ENCODE measurements at places on chromosomes 2 and 18.

DNA sequence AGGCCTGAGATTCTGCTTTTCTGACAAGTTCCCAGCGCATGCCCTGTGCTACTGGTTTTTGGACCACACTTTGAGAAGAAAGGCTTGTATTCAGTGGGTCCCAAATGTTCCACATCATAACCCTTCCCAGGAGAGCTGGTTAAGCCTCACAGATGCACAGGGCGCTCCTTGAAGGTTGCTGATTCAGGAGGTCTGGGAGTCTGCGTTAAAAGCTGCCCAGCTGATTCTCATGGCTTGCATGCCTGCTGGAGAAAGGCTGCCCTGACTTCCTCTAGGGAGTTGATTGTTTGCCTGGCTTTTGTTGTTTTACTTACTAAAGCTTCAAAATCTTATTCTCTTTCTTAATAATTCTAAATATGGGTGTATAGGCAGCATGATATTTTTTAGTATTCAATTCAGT, 20.7 kb downstream of the CRYGD start:
- DNase-seq = no peak

DNA sequence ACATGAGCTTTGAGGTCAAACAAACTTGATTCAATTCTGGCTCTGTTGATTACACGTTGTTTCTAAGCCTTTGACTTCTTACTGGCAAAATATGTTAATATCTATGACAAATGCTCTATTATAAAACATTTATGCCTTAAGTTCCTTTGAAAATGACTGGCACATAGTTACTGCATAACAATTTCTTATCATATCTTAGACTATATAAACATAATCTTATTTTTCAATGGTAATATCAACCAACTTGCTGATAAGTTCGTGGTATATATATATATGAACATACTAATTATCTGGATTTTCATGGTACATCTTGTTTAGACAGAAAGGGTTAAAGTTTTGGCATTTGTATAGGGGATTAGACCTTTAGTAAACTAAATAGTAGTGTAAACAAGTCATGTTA, 645.6 kb upstream of the ZNF804A start:
- no peak for DNase-seq

DNA sequence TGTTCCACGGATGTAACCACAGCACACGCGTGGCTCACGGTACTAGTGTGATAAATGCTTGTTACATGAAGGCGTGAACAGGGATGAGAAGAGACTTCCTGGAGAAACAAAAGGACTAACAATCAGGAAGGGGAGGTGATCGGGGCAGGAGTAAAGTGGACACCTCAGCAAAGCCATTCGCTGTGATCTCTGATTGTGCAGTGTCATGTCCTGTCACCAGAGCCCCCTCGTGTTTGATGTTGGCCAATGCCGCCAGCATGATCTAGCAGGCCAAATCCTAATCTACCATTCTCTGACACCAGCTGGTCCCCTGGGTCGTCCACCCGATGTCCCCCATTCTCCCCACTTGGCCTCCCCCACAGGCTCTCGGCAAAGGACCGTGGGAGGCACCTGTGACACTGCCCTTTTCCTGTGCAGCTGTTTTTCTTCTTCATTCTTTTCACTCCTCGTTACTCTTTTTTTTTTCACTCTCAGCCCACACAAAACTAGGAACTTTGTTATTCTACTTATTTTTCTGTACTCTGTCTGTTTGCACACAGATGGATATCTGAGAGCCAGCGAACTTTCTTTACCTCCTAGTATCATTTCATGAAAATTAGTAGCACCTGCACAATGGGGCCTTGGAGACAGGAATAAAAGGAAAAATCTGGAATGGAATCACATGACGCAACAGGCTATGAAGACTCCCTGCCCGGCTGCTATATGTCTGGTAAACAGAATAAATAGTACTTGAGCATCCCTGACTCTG, 146.8 kb downstream of the TGIF1 start:
- DNase-seq = no peak

DNA sequence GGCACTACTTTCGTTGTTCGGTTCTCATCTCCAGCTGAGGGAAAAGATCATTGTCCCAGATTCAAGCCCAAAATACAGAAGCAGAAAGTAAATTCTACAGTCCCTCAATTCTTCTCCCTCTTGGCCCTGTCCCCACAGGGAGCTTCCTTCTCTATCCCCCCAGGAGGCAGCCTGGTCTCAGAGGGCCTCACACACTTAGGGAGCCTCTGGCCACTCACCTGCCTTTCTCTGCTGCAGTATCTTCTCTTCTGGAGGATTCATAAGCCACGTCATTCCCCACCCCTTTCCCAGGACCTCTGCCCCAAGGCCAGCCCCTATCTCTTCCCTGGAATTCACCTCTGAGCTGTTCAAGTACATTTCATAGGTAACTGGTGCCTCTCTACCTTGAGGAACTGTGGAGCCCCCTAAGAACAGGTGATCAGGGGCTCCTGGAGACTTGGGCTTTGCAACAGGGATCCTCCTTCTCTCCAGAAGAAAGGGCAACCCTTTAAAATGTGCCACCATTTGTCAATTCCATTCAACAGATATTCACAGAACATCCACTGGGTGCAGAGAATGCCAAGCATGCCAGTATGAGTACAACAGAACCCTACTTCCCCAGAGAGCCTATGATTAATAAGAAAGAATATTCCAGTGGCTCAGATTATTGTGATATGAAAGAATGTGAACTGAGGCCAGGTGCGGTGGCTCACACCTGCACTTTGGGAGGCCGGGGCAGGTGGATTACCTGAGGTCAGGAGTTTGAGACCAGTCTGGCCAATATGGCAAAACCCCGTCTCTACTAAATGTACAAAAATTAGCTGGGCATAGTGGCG, 72.9 kb downstream of the CIB4 start:
- no peak for DNase-seq

DNA sequence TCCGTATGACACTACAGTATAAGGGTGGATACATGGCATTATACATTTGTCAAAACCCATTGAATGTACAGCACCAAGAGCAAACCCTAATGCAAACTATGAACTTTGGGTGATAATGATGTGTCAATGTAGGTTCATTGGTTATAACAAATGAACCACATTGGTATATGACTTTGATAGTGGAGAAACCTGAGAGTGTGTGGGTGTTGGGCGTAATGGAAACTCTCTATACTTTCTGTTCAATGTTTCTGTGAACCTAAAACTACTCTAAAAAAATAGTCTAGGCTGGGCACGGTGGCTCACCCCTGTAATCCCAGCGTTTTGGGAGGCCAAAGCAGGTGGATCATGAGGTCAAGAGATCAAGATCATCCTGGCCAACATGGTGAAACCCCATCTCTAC, 6.5 kb upstream of the ACTG2 start:
- no peak for DNase-seq

GRCh38 chr2:95300450-95300849, 3.3 kb downstream of the KCNIP3 start:
- DNase-seq = no peak

DNA sequence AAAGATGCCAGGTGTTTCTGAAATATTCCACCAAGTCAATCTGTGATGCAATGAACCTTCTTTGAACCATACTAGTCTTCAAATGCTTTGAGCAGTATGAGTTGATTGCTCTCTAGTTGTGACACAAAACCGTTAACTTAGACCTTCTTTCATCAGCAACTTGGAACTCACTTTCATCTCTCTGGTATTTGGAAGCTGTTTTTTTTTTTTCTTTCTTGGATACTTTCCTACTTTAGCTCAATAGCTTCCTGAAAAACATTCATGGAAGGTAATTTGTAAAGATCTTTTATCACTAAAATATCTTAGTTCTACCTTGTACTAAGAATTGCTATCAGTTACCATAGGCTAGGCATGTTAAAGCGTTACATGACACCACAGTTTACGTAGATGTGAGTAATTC, 1071.9 kb upstream of the CHAC2 start:
- DNase-seq = no peak

- DNase-seq = peak; percentile 21
Measured at GRCh38 chr2:8682719-8683667, 1.1 kb downstream of the ID2 start.

- DNase-seq = no peak
Measured at GRCh38 chr2:68835621-68836020, 35.6 kb downstream of the BMP10 start.

- DNase-seq = no peak
Measured at GRCh38 chr2:101736861-101737291, 39.4 kb downstream of the MAP4K4 start.

DNA sequence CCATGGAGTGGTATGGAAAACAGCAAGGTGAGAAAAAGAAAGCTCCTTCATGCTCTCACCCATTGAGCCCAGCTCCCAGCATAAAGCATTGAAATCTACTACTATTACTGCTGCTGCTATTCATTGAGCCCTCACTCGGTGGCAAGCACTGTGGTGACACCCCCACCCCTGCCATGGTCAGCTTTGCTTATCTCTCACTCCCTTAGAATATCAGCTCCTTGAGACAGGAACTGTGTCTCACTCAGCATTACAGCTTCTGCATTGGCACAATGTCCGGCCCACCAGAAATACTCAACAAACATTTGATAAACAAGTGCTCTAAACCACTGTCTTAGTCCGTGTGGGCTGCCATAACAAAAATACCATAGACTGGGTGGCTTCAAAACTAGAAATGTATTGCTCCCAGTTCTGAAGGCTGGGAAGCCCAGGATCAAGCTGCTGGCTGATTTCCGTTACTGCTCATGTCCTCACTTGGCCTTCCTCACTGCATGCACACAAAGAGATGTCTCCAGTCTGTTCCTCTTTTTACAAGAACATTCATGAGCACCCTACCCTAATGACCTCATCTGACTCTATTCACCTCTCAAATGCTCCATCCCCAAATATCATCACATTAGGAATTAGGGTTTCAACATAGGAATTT, 116.3 kb downstream of the ZBTB7C start:
- no peak for DNase-seq

DNA sequence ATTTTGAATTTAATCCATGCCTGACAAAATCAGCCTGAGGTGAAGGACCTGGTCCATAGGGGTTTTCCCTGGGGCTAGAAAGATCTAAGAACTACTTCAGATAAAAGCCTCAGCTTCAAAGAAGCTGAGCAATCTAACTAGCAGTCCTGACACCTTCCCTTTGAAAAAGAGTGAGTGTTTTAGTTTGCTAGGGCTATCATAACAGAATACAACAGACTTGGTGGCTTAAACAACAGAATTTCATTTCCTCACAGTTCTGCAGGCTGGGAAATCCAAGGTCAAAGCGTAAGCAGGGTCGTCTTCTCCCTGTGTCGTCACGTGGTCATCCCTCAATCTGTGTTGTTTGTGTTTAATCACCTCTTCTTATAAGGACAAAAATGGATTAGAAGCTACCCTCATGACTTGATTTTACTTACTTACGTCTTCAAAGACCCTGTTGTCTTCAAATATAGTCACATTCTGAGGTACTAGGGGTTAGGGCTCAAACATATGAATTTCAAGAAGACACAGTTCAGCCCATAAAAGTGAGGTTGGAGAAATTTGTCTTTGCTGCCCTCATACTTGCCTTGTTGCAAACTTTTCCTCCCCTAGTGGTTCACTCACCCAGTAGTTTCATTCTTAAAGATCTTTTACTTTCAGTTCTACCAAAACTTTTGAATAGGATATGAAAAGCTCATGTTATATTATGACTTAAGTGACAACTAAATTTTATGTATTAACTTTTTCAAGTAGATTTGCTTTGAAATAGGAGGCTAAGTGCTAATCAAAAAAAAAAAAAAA, 673.8 kb downstream of the ARHGAP15 start:
- DNase-seq = no peak

GRCh38 chr2:185404578-185404977, 334.0 kb upstream of the FSIP2 start:
- DNase-seq = no peak

DNA sequence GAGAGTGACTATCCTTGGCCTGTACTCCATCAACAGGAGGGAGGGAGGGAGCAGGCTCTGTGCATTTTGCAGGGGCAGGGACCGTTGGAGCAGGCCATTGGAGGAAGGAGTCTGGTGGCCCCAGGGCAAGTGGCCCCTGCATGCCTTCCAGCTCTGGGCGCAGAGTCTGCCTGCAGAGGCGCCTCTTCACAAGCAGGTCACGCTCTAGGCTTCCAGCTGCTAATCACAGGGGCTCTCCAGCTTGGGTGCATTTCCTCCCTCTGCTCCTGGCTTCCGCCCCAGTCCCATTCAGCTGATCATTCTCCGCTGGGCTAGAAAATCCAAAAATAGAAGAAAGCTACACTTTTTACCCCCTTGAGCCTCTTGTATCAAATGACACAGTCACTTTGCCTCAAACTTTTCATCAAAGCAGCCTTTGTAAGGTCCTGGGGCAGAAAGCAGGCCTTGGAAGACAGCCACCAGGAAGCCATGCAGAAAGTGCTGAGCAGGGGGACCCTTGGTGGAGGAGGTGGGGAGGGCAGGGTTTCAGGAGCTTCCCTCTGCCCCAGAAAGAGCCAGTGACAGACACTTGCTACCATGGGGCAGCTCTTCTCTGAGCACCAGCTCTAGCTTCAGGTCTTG, 11.3 kb downstream of the TMEM247 start:
- no peak for DNase-seq

DNA sequence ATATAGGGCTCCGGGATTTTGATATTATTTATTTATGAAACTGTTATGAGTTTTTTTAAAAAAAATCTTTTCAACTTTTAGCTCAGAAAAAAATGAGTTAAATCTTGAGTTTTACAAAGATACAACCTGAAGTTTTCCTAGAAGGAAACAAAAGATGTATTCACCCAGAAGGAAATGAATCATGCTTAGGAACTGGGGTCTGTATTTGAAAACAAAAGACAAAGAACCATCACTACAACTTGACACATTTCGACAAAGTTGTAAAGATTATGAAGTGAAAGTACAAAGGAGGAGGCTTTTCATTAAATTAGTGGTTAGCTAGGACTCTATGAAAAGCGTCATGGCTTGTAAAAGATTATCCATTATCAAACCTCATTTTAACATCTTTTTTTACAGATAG, 143.3 kb downstream of the PDE1A start:
- no peak for DNase-seq

DNA sequence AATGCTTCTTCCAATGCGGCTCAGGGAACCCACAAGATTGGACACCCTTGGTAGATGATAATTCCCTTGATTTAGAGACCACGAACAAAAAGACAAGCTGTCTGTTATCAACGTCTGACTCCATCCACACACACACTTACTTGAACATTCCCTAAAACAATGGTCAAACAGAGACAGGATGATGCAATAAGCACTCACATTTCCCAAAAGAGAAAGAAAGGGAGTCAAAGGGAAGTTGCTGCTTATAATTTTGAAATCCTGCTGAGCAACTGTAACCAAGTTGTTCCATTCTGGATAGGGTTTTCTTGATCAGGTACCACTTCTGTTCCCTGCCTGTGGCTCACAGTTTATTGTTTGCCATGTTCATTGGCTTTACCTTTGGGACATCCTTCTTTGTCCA, 571.3 kb upstream of the CNTNAP5 start:
- DNase-seq = no peak

DNA sequence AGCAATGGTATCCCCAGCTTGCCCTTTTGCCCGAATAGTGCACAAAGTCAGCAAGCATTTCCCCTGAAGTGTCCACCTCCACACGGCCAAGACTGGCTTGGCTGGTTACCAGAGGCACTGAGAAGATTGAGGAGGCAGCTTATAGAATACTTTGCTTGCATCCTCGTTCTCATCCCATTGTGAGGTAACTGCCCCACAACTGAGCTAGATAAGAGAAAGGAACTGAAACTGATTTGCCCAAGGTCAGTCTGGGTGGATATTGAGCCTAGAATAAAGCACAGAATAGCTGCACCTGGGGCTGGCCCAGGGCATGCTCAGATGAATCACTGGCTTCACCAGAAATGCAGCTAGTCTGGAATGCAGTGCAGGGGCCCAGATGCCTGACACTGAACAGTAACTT, 32.7 kb upstream of the MAP4K3 start:
- no peak for DNase-seq

GRCh38 chr2:40690036-40690435, 238.1 kb upstream of the SLC8A1 start:
- no peak for DNase-seq

- no peak for DNase-seq
Measured at GRCh38 chr2:72937356-72937669, 20.0 kb downstream of the EMX1 start.

Data from effector memory CD4-positive, alpha-beta T cell (primary cell).